ENCODE measurements at places on chromosomes 13 and 19. TPM values are rescaled to one million over a fixed set of nuclear protein-coding genes. Genes with fewer than 3 reads are reported as not detected.

Gene CUL4A
- total RNA-seq, result 131 TPM

Gene PSG4
- not detected for total RNA-seq

Gene GYS1
- total RNA-seq, result 17.9 TPM

Gene SPHK2
- 45.4 TPM for total RNA-seq

Gene PSG3
- total RNA-seq, result not detected

Gene FAM216B
- not detected for total RNA-seq

Gene SCGB2B2
- 2.0 TPM for total RNA-seq

Gene CAMSAP3
- total RNA-seq, result 14.3 TPM

Gene IGLON5
- not detected for total RNA-seq

Gene DLL3
- total RNA-seq, result not detected

Data from thyroid gland (tissue), 4 donors.